Bronchial epithelial cell (primary cell): ENCODE measurements at places on chromosomes 13 and 19. TPM values are rescaled to one million over a fixed set of nuclear protein-coding genes. Genes with fewer than 3 reads are reported as not detected.

DNA sequence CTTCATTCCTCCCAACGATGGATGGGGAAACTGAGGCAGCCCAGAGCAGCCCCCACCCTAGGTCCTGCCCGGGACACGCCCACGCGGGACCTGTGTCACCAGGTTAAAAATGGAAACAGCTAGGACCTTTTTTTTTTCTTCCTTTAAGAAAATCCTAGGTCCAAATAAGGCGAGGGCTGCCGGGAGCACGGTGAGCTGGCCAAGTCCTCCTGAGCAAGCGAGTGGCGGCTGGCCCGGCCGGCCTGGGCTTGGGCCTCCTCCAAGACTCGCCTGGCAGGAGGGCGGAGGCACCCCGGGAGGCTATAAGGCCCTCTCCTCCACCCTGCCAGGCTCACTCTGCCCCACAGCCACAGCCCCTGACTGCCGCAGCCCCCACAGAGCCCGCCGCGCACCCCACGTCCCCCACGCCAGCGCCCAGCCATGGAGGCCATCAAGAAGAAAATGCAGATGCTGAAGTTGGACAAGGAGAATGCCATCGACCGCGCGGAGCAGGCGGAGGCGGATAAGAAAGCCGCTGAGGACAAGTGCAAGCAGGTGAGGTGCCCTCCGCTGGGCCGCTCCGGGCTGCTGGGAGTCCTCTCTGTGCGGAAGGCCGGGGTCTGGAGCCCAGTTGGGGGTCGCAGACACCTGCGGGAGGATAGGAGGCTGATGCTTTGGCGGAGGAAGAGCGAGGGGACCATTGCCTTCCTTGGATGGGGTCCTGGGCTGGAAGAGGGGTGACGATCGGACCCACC is 8.9 kb upstream of the TPM4 start:
- peak; percentile 78 for DNase-seq

SACS gene
- 10.4 and 26.3 TPM in 2 replicates for total RNA-seq

DNA sequence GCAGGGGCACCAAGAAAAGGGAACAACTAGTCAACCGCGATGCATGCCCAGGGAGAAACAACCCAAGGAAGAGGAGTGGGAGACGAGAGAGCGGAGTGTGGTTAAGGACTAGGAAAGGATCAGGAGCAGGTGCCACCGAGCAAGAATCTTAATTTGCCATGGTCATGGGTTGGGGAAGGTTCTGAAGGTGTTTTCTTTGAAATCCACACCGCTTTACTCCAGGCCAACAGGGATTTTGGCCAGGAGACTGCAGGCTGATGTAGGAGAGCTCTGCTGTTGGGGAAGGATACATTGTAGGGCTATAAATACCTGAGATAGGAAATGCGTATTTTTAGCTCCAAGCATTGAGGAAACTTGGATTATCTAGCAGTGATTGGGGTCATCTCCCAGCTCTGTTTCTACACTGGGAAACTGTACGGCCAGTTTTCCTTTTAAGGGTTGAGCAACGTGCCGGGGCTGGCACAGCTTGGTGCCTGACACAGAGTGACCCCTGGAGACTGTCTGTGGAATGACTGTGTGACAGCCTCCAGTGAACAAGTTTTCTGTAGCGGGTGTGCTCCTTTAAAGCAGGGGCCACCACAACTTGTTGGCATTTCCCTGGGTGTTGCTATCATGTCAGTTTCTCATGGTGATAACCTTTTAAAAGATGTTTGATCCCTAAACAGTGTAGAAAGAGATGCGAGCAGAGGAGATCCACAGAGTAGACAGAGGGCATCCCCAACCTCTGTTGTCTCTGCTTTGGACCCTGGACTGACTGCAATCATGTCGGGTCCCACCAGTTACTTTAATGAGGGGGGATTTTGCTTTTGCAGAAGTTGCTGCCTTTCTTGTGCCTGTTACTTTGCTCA is 34.3 kb downstream of the ZNF536 start:
- DNase-seq, result no peak

DNA sequence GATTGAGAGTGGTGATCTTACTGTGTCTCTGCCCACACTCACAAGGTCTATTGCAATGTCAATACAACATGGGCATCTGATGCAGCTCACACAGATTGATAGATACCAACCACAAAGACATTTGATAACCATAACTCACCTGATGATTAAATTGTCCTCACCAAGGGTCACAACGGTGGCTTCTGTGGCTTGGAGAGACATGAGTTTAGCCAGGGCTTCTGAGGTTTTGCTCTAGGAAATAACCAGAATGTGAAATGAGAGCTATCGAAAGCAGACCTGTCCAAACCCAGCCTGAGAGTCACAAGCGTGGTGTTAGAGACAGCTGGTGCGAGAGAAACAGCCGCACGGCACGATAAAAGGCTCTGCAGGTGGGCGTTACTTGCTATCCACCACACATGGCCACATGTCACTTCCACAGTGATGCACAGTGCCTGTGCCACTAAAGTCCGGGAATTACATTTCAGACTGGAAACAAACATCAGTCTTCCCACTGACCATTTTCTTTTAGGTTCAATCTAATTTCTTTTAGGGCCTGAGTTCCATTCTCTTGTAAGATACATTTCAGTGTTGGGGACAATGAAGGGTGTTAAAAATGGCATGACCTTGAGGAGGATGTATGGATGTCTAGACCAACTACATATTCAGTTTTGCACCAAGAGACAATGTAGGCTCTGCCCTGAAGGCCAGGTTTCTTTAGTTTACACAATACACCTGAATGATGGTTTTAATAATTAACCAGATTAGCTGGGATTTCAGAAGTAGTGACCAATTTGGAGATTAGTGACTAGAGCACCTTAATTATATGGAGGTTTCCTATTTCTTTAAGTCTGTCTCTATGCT is 53.7 kb downstream of the ATP7B start:
- no peak for DNase-seq

GRCh38 chr19:18274219-18274780 is at the start of gene IQCN:
TSS of gene IQCN (minus strand) at chr19:18274452. CDS start at chr19:18269478, 4,974 bp downstream.
- DNase-seq, result peak; percentile 48

DNA sequence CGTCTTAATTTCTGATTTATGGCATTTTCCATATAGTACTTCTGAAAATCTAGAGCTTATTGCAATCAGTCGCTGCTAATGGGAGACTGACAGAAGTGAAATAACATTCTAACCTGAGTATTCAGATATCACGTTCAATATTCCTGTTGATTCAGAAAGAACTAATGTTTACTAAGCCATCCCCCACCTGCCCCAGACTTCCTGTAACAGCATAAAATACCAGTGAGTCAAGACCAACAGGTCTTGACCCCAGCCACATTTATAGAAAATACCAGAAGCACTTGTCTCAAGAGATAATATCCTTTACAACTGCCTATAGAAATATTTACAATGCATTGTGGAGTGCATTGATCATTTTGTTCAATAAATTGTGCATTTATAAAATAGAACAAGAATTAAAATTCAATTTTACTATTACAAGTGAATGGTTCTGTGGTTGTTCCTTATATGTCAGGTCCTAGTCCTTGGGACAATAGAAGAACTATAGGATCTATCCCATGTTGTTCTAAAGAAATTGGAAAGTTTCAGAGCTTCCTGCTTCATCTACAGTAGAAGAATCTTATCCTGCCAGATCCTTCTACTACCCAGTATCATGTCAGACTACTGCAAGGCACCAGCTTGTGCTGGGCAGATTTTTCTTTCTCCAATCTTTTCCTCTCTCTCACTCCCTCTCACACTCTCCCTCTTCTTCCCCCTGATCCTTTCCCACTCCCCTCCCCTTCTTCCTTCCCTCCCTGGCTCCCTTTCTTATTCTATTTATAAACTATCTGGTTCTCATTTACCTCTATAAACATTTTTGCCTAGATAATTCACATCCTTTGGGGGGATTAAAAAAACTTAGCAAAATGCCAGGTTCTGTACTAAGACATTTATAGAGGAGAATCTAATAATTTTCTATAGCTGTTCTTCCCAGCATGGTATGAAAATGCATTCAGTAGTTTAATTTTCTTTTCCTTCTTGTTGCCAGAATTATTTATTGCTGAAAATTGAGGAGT is 629.9 kb downstream of the DIAPH3 start:
- peak; percentile 79 for DNase-seq
